ENCODE measurements at places on chromosomes 16 and 17. TPM values are rescaled to one million over a fixed set of nuclear protein-coding genes. Genes with fewer than 3 reads are reported as not detected.
A peak's percentile ranks its signal among the peaks of the same experiment; 100 is the strongest.

The C16orf54 gene
- polyA plus RNA-seq: 70.0 TPM

The WFIKKN1 gene
- polyA plus RNA-seq: not detected

The G6PC1 gene
- polyA plus RNA-seq: not detected

The LDHD gene
- not detected for polyA plus RNA-seq

The SCNN1B gene
- polyA plus RNA-seq: not detected

The ATP1B2 gene
- not detected for polyA plus RNA-seq

The SOST gene
- not detected for polyA plus RNA-seq

The MRTFB gene
- 8.3 TPM for polyA plus RNA-seq

DNA sequence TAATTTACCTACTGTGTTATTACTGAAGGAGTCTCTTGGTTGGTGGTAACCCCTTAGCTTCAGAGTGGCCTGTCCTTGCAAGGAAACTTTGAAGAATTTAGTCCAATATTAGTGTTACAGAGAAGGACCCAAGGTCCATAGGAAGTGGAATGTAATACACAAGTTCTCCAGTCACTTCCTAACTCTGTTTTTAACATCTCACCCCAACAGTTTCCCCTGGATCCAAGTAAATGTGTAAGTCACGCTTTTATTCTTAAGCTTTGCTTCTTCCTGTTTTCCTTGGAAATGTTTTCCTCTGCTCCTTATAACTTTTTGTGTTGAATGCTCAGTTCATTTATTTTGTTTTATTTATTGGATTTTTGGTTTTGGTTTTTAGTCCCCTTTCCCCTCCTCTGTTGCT, 25.9 kb upstream of the RPRML start:
- DNase-seq: no peak

GRCh38 chr17:82216301-82217119, 3.9 kb upstream of the CCDC57 start:
- DNase-seq: peak; percentile 74

GRCh38 chr16:10069374-10069773, 112.9 kb downstream of the GRIN2A start:
- DNase-seq: no peak

- no peak for DNase-seq
Observed at GRCh38 chr17:14593956-14594355, 293.1 kb downstream of the HS3ST3B1 start.

- DNase-seq: no peak
Observed at GRCh38 chr17:57331423-57331822, 75.1 kb downstream of the MSI2 start.

DNA sequence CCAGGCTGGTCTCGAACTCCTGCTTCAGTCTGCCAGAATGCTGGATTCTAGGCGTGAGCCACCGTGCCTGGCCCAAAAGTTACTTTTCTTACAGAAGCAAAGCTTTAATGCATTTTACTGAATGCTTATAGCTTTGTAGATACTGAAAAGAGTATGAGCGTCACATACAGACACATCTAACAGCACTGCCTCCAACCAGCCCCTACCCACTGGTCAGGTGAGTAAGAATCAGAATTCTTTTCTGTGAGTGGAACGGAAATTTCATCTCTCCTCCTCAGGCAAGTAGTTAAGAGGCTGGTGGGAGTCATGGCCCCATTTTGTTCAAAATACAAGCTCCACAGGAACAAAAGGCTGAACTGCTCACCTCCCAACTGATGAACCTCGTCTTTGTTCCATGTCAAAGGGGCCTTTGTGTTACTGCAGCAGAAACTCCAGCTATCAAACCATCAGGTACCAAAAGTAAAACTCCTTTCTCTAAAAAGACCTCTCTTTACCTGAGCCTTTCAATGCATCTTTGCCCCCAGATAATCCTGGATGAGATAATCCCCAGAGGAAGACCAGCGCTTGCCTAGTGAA, 92.4 kb upstream of the RPH3AL start:
- DNase-seq: no peak

DNA sequence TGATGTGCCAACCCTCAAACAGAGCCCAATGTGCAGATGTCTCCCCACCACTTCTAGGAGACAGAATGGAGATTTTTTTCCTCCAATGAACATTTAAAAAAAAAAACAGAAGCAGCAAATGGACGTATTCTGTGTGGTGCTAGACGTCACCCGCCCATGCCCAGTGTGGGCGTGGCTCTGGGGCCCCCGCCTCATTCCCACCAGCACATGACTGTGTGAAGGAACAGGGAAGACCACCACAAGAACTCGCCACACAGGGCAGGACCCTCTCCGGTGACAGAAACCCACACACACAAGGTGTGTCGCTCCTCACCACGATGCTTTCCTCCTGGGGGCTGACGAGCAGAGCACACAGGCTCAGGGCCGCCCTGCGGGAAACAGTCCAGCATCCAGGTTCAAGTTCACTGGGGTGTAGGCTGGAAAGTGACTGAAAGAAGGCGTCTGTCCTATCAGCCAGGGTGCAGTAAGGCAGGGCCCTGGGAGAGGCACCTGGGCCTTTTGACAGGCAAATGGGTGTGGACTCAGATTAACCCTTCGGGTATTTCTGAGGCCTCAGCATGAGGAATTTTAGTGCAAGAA, 53.5 kb downstream of the KLHDC4 start:
- no peak for DNase-seq

DNA sequence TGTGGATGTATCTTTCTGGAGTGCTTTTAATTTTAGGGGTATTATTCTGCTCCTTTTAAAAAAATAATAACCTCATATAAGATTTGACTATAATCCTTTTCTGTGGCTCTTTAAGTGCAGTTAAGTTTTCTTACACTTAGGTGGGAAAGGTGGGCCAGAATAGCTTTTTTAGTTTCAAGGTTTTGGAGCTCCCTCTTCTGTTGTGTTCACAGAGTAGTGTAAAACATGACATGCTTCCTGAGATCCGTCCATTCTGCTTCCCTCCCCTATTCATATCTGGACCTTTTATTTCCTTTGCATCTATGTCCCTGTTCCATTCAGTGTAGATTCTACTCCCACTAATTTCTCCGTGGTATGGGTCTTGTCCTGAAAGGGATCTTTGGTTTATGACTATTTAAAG, 12.8 kb downstream of the LRRC36 start:
- no peak for DNase-seq

DNA sequence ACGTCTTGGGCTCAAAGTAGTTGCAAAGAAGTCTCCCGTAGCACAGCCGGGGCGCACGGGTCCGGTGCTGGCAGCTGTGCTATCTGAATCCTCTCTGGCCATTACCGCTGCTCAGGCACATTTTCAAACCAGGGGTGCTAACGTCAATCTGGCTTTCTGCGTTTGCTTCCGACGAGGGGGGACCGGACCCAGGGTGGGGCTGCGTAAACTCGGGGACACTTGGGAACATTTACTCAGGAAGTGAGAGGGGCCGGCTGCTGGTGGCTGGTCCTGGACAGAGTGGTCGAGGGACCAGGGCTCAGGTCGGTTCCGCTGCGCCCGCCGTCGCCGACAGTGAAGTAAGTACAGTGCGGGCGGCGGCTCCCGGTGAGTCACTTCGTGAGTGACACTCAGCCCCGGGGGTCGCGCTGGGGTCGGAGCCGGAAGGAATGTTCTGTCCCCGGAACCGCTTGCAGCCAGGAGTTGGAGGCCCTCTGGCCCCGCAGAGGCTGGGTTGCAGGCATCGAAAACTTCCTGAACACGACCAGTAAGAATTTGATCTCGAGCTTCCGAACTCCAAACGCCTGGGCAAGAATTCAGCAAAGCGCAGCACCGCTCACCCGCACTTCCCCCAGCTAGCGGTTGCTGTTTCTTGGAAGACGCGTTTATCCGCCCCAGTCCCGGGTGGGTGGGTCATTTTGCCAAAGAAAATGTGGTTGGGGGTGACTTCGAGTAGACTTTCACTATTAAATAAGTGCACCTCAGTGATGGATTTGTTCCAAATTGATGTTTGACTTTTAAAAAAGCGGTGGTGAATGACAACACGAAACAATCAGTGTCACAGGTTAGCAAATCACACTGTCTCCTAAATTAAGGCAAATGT, 1.4 kb upstream of the HS3ST3B1 start:
- peak; percentile 41 for DNase-seq

- DNase-seq: no peak
Observed at GRCh38 chr16:27326738-27327585, 13.2 kb downstream of the IL4R start.

GRCh38 chr17:69056179-69056823, 4.4 kb downstream of the ABCA9 start:
- no peak for DNase-seq

GRCh38 chr17:47982645-47983390, 11.9 kb downstream of the CDK5RAP3 start:
- DNase-seq: no peak

GRCh38 chr17:72946696-72947095, 145.8 kb downstream of the SLC39A11 start:
- DNase-seq: no peak

- no peak for DNase-seq
Observed at GRCh38 chr17:2737693-2738092, 11.8 kb downstream of the CCDC92B start.

Measured in naive B cell (primary cell).